ENCODE measurements at places on chromosomes 16 and 17.

GRCh38 chr17:39092692-39093230 lies 58.7 kb downstream of the PLXDC1 start:
- DNase-seq = no peak

- no peak for DNase-seq
Observed at GRCh38 chr17:64418506-64419339, 28.1 kb upstream of the PECAM1 start.

- no peak for DNase-seq
Observed at GRCh38 chr16:14121142-14121541, 50.0 kb downstream of the MRTFB start.

DNA sequence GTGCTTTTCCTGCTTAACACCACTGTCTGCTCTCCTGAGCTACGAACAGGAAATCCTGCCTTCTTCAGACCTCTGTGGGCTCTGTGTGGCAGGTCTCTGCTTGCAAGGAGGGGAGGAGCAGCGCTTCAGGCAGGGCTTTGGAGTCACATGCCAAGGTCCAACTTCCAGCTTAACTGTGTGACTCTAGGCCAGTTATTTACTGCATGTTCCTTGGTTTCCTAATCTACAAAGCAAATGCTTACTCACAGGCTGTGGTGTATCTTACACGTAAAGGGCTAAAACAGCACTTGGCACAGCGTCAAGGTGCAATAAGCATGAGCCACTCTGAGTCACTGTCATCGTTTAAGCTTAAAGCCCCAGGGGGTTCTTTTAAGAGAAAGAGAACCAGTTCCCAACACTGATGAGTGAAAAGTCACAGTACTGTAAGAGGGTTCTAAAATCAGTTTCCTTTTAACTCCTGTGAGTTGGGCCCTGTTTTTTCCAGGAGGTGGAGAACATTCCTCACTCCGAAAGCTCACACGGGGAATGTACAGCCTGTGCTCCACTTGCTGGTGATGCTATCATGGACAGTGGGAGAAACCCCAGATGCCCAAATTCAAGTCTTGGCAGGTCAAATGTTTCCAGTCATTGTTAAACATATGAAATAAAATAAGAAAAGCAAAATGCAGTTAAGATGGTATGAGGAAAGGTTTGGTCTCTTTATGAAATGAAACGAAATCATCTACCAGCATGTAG lies 54.1 kb upstream of the BCAR1 start:
- peak; percentile 93 for DNase-seq

DNA sequence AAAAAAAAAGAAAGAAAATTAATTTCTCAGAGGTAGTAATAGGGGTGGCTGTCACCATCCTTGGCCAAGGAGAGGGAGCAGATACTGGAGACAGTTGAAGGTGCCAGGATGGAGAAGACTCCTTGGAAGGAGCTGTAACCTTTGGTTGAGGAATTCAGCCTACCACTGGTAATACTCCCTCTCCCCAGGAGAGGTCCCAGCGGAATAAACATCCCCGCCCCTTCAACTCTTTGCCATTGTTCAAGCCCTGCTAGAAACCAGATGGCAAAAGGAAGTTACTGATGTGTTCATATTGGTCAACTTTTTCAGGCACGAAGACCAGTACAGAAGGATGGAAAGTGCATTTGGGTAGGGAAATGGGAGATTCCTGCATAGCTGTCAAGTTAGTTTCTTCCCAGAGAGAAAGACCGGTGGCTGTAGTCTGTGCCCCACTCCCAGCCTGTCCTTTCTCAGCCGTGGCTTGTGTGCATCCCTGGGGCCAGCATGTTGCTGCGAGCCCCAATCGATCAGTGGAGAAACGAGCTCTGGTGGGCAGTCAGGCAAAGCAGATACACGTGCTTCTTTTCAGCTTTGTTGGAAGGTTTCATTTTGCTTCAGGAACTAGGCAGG lies 612.1 kb downstream of the MAF start:
- DNase-seq = no peak

DNA sequence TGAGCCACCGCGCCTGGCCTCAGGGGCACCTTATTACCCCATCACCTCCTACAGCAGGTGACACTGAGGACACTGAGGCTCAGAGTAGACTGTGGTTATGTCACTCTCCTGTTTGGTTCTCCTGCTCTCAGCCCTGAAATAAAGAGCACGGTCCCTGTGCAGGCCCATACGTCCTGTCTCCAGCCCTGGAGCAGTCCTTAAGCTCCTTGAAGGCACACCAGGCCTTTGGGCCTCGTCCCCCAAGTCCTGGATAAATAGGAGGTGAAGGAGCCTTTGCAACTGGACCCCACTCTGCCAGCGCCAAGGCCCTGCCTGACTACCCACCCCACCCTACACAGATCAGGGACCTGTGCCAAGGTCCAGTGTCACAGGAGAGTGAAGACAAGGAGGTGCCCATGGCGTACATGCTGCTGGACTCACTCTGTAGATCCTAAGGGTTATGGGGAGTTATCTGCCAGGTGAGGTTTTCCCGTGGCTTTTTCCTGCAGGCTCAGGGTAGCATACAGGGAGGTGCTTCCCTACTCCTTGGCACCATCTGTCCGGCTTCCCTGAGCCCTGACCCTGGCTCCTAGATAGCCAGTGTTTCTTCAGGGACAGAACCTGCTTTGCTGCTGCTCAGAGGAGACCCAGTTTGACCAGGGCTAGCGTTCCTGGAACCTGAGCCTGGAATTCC lies 253.2 kb downstream of the SEC14L1 start:
- DNase-seq = no peak

DNA sequence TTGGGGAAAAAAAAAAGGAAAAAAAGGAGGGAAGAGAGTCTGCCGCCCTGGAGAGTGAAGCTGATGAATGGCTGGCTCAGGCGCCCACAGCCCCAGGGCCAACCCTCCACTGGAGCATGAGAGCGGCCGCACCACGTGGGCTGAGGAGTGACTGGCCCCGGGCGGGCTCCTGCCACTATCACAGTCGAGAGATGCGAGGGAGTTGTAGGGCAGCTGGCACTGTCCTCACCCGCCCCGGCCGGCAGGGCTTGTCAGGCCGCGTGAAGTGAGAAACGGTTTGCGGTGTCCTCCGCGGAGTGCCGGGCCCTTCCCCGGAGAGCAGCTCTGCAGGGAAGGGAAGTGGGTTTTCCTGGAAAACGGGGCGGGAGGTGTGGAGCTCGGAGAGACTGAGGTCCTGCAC lies 45.9 kb downstream of the JPH3 start:
- no peak for DNase-seq

GRCh38 chr16:89431630-89432029 lies 58.7 kb downstream of the ANKRD11 start:
- no peak for DNase-seq

DNA sequence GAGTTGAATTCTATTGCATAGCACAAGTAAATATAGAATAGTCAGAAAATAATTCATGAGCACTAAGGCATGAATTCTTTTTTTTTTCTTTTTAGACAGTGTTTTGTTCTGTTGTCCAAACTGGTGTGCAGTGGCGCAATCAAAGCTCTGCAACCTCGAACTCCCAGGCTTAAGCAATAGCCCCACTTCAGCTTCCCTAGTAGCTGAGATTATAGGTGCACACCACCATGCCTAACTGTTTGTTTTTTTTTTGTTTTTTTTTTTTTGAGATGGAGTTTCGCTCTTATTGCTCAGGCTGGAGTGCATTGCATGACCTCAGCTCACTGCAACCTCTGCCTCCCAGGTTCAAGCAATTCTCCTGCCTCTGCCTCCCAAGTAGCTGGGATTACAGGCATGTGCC lies 16.6 kb downstream of the TUBD1 start:
- no peak for DNase-seq

DNA sequence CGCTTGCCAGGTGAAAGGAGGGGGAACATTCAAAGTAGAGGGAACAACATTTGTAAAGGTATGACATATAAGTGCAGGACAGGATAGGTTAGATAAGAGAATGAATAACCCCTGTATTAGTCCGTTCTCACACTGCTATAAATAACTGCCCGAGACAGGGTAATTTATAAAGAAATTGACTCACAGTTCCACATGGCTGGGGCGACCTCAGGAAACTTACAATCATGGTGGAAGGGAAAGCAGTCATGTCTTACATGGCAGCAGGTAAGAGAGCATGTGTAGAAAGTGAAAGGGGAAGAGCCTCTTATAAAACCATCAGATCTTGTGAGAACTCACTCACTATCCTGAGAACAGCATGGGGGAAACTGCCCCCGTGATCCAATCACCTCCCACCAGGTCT lies 223.8 kb downstream of the SOX9 start:
- no peak for DNase-seq

- no peak for DNase-seq
Observed at GRCh38 chr17:37661400-37662014, 18.3 kb upstream of the DDX52 start.
